ENCODE measurements at places on chromosomes 5 and 9.
A peak's percentile ranks its signal among the peaks of the same experiment; 100 is the strongest.

GRCh38 chr5:150848271-150848670, 1.9 kb downstream of the IRGM start:
- DNase-seq, result no peak

DNA sequence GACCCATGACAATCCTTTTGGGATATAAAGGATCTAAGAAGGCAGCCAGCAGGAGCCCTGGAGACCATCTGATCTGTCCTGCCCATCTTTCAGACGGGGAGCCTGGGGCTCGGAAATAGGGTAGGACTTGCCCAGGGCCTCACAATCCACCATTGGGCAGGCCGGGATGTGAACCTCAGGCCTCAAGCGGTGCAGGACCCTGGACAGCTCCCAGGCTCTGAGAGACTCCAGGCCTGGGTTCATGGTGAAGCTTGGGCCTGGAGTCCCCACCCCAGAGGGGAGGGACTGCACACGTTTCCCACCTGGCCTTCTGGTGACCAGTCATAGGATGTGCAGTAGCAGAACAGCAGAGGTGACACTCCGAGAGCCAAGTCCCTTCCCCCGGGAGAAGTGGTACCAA, 36.6 kb upstream of the RAPGEF1 start:
- no peak for DNase-seq

DNA sequence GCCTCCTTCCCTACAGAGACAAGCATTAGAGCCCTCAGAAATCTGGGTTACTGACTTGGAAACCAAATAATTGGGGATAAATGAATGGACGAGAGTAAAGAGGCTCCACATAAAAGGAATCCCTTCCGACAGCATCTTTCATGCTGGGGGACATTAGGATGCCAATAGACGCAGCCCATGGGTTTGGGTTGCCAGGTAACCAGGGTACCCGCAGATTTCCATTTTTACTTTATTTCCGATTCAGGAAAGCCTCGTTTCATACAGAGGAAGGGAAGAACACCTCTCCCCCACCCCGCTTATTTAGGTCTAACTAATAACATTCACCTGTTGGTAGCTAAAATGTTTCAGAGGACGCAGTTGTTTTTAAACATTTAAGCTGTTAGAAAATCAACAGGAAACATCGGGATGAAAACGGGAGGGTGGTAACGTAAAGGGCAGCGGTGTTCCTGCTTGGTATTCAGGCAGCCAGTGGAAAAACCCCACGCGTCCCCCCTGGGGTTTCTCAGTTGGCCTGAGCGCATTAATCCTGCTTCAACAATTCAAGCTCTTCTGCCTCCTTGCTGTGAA, 179.5 kb downstream of the YTHDC2 start:
- no peak for DNase-seq

DNA sequence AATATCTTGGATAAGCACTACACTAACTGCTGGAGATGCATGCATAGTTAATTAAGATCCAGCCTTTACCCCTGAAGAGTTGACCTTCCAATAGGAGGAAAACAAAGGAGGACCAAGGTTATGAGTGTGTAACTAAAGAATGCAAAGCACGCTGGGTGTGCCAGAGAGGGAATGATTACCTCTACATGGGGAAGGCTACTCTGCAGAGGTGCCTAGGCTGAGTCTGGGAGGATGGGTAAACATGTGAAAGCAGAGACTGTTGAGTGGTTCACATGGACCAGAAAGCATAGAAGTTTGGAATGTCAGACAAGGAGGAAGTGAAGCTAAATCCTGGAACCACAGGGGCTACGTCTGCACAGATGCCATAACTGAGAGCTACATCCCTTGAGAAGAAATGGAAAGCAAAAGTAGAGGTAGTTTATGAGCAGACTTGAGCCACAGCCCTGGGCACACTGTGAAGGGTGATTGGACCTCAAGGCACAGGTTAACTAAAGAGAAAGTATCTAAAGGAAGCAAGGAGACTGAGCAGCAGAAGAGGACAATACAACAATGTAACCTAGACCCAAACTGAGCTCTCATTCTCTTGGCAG, 176.2 kb downstream of the DENND1A start:
- no peak for DNase-seq

DNA sequence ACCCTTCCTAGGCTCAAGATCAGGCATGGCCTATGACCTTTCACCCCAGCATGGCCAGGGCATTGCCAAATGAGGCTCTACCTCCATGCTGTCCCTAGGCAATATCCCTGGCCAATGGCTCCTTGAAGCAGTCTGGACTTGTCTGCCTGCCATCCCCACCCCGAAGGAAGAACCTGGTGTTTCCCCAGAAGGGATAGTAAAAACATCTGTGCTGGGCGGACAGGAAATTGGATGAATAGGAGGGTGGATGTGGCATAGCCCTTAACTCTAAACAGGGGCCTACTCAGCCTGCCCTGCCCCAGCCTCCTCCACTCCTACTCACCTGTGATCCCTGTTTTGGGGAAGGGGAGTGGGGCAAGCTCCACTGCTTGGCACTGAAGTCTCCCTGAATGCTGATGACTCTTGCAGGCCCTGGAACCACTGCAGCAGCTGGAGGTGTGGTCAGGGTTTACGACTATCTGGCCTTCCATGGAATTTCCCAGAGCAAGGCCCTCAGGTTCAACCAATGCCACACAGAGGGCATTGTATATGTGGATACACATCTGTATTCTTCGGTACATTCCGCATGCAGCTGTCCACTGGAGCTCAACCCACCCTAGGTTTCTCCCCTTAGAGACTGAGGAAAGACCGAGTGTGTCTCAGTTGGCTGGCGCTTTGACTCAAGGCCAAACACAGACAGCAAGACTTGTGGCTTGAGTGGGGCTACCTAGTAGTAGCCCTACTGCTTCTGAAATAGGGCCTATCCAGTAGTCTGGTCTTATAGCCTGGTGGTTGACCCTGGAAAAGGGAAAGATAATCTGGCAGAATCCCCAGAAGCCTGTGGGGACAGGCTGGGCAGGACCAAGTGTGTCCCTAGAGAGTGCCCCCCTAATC, 6.4 kb upstream of the P4HA2 start:
- no peak for DNase-seq

- no peak for DNase-seq
Measured at GRCh38 chr5:160333721-160334120, 21.4 kb upstream of the CCNJL start.

- DNase-seq, result no peak
Measured at GRCh38 chr5:151454166-151454565, 6.8 kb downstream of the SLC36A1 start.

DNA sequence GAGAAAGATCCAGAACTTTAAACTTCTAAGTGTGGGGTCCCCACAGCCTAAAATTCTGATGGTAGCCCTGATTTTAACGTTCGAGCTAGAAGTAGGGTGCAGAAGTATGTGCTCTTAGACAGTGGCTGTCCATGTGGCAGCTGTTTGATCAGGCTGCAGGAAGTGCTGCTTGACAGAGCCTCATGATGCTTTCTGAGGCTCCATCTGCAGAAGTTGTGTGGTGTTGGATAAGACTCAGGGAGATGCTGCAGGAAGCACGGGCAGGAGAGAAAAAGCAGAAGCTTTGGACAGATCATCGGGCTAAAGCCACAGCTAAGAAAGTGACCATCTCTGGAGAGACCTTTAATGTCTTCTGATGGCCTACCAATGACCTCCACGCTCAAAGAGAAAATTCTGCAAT, 8.1 kb downstream of the MTMR12 start:
- no peak for DNase-seq

GRCh38 chr5:53453898-53454718, 26.3 kb upstream of the FST start:
- DNase-seq, result no peak

- no peak for DNase-seq
Measured at GRCh38 chr5:128904805-128905567, 60.3 kb upstream of the SLC27A6 start.

GRCh38 chr9:111886983-111887718, 9.5 kb upstream of the UGCG start:
- DNase-seq, result no peak

DNA sequence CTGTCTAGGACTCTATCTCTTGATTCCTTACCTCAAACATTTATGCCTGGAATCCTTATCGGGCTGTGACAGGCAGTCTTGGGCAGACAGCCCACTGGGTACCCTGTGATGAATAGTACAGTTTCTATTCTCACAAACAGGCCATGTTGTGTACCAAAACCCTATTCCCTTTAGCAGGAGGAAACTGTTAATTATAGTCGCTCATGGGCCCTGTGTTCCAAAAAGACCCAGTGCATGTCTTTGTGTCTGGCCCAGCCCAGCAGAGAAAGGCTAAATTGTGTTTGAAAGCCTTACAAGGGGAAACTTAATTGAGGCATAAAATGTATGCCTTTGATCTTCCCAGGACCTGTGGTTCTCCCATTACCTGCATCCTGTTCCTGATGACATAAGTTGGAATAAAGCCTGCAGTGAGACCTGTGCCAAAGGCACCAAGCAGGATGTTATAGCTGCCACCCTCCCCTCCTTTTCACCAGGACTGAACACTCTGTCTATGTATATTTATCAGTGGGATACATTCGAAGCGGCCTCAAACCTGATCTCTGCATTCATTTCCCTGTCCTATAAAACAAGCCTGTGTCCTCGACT, 43.3 kb downstream of the TLR4 start:
- DNase-seq, result no peak

GRCh38 chr5:172288465-172288864, 4.9 kb upstream of the UBTD2 start:
- DNase-seq, result no peak

DNA sequence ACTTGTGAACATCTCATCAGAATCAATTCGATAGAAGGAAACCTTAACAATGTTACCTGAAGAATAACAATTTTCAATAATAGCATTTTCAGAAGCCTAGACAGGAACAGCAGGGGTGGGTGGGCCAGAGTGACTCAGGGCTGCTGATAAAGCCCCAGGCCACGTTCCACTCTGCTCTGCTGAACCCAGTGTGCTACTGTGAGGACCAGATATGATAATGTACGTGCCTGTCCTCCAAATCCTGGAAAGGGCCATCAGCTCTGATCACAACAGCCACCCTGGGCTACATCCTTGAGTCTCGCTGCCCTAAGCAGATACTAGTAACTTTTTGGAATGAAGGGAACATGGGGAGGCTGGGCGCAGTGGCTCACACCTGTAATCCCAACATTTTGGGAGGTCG, 91.3 kb downstream of the PRRT1B start:
- no peak for DNase-seq

GRCh38 chr9:17630531-17630949, 51.7 kb downstream of the SH3GL2 start:
- no peak for DNase-seq

GRCh38 chr5:157269165-157269671, 3.3 kb downstream of the CYFIP2 start:
- no peak for DNase-seq

DNA sequence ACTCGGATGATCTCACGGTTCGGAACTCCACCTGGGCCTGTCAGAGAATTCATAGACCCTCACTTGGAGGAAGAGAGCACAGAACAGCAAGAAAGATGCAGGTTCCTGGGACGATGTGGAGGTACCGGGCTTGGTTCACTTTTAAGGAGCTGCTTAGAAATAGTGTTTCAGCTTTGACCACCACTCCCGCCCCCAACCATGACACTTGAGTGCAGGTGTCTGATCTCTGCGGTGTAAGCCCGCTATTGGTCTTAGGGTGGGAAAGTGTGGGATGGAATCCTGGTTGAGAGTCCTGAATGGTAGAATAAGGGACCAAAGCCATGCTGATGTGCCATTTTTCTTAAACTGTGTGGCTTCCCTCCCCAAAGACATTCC, 97.2 kb upstream of the LMX1B start:
- DNase-seq, result no peak

- no peak for DNase-seq
Measured at GRCh38 chr9:90368928-90369327, 273.7 kb downstream of the DIRAS2 start.

- DNase-seq, result no peak
Measured at GRCh38 chr5:86649832-86650505, 32.2 kb downstream of the COX7C start.

DNA sequence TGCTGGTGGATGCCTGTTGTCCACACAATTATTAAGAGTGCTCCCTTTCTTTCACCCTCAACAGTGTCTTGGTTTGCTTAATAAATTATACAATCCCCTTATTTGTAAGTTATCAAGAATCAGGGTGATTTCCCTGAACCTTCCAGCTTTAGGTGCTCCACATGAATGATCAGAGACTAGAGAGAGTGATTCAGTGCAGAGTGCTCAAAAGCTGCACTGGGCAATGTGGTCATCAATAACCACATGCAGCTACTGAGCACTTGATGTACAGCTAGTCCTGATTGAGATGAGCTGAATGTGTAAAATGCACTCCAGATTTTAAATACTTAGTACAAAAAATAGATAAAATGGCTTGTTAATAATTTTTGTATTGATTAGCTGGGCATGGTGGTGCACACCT, 76.8 kb upstream of the TRIO start:
- DNase-seq, result no peak

- DNase-seq, result no peak
Measured at GRCh38 chr5:126624534-126624933, 23.8 kb downstream of the PHAX start.

GRCh38 chr9:2299156-2299842, 284.2 kb downstream of the SMARCA2 start:
- no peak for DNase-seq

DNA sequence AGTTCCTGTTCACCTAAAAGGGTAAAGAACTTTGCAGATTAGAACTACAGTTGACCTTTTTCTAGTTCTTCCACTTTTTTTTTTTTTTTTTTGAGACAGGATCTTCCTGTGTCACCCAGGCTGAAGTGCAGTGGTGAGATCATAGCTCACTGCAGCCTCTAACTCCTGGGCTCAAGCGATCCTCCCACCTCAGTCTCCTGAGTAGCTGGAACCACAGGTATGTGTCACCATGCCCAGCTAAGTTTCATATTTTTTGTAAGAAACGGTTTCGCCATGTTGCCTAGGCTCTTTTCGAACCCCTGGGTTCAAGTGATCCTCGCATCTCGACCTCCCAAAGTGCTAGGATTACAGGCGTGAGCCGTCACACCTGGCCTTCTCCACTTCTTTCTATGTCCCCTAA, 39.7 kb upstream of the TNFAIP8 start:
- DNase-seq, result no peak

- DNase-seq, result no peak
Measured at GRCh38 chr5:23494558-23494957, 12.9 kb upstream of the PRDM9 start.

GRCh38 chr9:127130661-127131538, 8.5 kb upstream of the ANGPTL2 start:
- DNase-seq, result no peak

DNA sequence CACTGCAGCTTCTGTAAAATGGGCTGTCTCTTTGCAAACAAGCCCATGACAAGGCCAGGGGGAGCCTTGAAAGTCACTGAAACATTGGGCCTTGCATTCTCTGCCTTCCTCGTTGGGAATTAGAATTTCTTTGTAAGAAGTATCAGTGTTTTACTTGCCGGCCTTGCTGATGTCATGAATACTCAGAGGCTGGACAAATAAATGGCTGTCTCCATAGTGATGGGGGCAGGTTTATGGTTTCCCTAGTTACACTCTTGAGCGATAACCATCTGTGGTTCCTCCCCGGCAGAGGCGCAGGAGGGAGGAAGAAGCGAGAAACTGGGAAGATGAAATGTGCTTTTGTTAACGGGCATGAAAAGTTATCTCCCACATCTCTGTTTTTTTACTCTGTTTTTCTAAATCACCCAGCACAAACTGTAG, 272.7 kb upstream of the PANK3 start:
- peak; percentile 75 for DNase-seq

Measured in immature natural killer cell (primary cell).